Gastrocnemius medialis (tissue), 4 donors: ENCODE measurements at places on chromosomes 12 and 14. TPM values are rescaled to one million over a fixed set of nuclear protein-coding genes. Genes with fewer than 3 reads are reported as not detected.

DNA sequence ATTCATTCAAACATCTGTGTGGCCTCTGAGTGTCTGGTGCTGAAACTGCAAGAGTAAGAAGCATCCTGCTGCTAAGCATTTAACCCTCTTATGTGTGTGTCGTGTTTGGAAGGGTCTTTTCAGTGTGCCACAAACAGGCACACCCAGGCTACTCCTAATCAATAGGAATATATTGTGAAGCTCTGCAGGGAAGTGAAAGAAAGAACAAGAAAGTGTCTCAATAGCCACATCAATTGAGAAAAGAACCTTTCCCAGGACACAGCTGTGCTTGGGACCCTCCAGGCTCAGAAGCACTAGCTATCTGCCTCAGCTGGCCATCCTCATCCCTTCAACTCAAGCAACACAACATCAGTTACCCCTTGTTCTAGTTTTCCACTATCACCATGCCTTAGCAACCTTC is 13.4 kb upstream of the KRAS start:
- no peaks in the 10 kb centered on the region for H3K4me1 ChIP-seq
- no peak overlapping the region for H3K27ac ChIP-seq
- H3K27me3 ChIP-seq = no peaks in the 10 kb centered on the region

GRCh38 chr14:50354527-50354926 is 42.2 kb downstream of the CDKL1 start:
- H3K27ac ChIP-seq = no peak overlapping the region
- no peaks in the 10 kb centered on the region for H3K4me1 ChIP-seq
- H3K27me3 ChIP-seq = no peaks in the 10 kb centered on the region
- no peak overlapping the region for H3K4me3 ChIP-seq

- H3K4me3 ChIP-seq = no peak overlapping the region
- no peaks in the 10 kb centered on the region for H3K4me1 ChIP-seq
- no peak for DNase-seq
Observed at GRCh38 chr12:67546746-67547145, 101.8 kb upstream of the DYRK2 start.

DNA sequence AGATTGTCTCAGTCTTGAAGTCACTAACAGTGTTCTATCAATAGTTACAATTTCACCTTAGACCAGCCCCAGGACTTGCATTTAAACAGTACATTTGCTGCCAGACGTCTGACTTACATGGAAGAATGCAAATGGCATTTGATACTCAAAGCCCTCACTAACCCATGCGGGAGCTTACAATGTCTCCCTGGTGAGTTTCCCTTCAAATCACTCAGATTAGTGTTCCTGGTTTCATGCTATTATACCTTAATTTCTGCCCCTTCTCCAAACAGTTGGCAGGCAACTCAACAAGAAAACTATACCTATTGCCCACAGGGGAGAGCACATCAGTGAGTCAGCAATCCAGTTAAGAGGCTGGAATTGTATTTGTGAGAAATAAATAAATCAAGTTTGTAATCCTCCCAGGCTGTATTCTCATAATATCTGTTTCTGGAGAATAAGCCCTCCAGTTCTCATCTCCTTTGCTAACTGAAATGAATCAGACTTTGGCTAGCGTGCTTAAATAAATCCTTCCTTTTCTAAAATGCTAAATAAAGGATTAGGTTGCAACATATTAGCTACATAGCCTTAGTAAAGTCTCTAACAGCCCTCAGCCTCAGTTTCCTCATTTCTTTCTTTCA is 23.7 kb downstream of the GSTZ1 start:
- H3K36me3 ChIP-seq = no peaks in the 10 kb centered on the region
- no peak for DNase-seq
- no peak overlapping the region for H3K27ac ChIP-seq
- H3K4me1 ChIP-seq = peaks cover 6% of the 10 kb centered on the region
- H3K27me3 ChIP-seq = no peaks in the 10 kb centered on the region
- H3K4me3 ChIP-seq = no peak overlapping the region

GRCh38 chr14:22332686-22333421 is 256.2 kb downstream of the DAD1 start:
- H3K4me1 ChIP-seq = peaks cover 5% of the 10 kb centered on the region
- no peaks in the 10 kb centered on the region for H3K27me3 ChIP-seq
- no peak overlapping the region for H3K27ac ChIP-seq
- no peak for DNase-seq
- no peaks in the 10 kb centered on the region for H3K36me3 ChIP-seq

GRCh38 chr12:3084742-3085141 is 7.6 kb downstream of the TSPAN9 start:
- H3K4me1 ChIP-seq = peaks cover 13% of the 10 kb centered on the region
- H3K36me3 ChIP-seq = no peaks in the 10 kb centered on the region
- no peaks in the 10 kb centered on the region for H3K27me3 ChIP-seq
- no peak overlapping the region for H3K4me3 ChIP-seq

DNA sequence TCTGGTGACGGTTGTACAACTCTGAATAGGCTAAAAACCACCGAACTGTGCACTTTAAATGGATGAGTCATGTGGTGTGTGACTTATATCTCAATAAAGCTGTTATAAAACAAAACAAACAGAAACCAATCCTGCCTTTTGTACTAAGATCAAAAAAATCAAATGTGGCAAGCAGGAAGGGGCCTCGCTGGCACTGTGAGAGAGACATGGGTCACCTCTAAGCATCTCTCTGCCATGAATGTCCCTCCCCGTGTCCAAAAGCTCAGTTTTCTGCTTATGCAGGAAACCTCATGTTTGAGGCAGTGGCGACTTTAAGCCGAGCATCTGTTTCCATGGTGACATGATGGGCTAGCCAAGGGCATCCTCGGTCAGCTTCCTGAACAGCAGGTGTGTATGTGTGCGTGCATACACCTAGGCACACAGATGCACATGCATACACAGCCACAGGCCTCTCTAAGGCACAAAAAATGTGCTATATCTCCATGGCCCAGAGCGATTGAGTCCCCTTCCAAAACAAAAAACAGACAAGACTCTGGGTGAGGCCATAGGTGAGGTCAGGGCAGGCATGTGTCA is 44.4 kb downstream of the ARL6IP4 start:
- H3K4me3 ChIP-seq = no peak overlapping the region
- no peak for DNase-seq
- no peaks in the 10 kb centered on the region for H3K36me3 ChIP-seq

DNA sequence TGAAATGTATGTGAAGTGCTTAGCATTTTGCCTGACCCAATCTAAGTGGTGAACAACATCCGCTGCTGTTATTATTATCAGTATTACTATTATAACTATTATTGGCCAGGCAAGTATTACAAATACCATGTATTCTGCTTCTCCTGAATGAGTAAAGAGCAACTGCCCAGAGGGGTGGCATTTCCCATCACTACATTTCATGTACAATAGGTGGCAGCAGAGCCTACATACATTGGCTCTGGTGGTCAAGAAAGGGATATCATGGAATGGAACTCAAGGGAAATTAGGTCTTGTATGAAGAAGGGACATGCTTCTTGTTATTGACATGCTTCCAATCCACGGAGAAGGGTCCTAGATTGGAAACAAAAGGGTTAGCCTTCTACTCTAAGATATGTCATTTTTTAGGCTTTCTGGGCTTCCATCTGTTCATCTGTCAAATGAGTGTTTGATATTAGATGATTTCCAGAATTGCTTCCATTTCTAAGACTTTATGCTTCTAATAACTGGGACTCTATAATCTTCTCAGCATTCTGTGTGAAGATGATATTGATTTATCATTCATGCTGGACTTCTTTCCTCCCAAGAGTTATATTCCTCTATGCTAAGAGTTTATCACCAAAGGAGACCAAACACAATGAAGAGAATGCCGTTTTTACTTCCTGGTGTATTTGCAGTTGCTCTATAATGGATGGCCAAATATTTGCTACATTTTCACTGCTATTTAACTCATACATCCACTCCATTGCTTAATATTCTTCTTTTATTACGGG is 239.1 kb downstream of the SSPN start:
- H3K4me3 ChIP-seq = no peak overlapping the region
- H3K4me1 ChIP-seq = no peaks in the 10 kb centered on the region
- H3K27me3 ChIP-seq = no peaks in the 10 kb centered on the region
- H3K27ac ChIP-seq = no peak overlapping the region

GRCh38 chr12:91249518-91250272 is 67.1 kb upstream of the DCN start:
- no peak for DNase-seq
- no peaks in the 10 kb centered on the region for H3K27me3 ChIP-seq
- H3K36me3 ChIP-seq = no peaks in the 10 kb centered on the region

DNA sequence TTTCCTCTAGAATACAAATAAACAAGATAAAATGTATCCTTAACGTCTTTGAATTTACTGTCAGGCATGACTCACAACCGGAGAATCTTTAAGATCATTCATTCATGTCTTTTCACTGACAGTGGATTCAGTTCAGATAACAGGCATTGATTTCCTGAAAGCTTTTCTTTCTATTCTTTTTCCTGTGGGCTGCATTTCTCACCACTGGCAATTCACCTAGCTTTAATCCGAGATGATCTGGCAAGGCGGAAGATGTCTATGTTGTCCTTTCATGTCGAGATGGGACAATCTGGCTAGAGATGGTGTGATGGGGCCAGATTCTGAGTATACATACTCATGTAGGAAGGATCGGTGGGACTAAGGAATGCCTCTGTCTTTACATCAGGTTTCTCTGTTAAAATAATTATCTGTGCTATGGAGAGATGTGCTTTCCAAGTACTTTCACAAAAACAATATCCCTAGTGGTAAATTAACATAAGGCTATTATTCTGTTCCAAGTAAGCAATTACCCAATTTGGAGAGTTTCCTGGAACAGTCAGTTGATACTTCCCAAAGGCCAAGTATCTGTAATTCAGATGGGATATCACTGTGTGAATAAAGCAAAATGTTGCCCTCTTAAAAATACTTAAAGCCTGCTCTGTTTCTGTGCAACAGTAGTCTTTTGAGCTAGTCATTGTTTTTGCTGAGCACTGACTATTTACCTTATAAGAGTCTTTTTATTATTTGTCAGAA is 17.8 kb downstream of the ACSS3 start:
- H3K36me3 ChIP-seq = no peaks in the 10 kb centered on the region
- H3K27ac ChIP-seq = no peak overlapping the region
- peaks cover 9% of the 10 kb centered on the region for H3K4me1 ChIP-seq
- no peak overlapping the region for H3K4me3 ChIP-seq
- no peaks in the 10 kb centered on the region for H3K27me3 ChIP-seq
- no peak for DNase-seq

Gene ZDHHC22
- not detected for total RNA-seq

Gene GUCY2C
- total RNA-seq = not detected

Gene SLC6A13
- 0.13 TPM for total RNA-seq

Gene ART4
- 0.95 TPM for total RNA-seq
